ENCODE measurements at places on chromosomes 7 and 10. TPM values are rescaled to one million over a fixed set of nuclear protein-coding genes. Genes with fewer than 3 reads are reported as not detected.

- DNase-seq: no peak
Measured at GRCh38 chr7:27651702-27652101, 11.0 kb downstream of the HIBADH start.

The SEMA3A gene
- 0.47 TPM for polyA plus RNA-seq

- no peak for DNase-seq
Measured at GRCh38 chr10:54525816-54526215, 275.2 kb downstream of the PCDH15 start.

DNA sequence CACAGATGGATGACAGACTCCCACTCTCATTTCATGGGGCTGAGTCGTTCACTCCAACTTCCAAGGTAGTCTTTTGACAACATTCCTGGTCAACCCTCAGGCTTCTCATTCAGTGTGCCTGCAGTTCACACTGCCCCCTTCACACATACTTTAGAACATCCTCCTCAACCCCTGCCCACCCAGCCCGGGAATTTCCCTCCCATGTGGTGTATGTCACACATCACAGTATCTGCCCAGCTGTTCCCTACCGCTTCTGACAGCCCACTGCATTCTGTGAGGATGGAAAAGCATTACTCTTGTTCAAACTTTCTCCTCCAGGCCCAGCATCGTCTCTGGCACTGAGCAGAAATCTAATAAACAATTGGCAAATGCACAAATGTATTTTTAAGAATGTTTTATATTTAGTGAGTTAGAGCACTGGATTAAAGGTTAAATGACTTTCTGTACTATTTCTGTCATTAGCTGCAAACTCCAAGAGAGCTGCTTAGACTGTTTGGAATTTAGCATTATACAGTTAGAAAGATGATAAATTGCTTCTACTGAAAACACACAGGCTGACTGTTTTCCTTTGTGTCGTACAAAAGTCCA is 110.4 kb downstream of the SFMBT2 start:
- DNase-seq: no peak

GRCh38 chr10:130805635-130806030 is 505.9 kb downstream of the TCERG1L start:
- no peak for DNase-seq

DNA sequence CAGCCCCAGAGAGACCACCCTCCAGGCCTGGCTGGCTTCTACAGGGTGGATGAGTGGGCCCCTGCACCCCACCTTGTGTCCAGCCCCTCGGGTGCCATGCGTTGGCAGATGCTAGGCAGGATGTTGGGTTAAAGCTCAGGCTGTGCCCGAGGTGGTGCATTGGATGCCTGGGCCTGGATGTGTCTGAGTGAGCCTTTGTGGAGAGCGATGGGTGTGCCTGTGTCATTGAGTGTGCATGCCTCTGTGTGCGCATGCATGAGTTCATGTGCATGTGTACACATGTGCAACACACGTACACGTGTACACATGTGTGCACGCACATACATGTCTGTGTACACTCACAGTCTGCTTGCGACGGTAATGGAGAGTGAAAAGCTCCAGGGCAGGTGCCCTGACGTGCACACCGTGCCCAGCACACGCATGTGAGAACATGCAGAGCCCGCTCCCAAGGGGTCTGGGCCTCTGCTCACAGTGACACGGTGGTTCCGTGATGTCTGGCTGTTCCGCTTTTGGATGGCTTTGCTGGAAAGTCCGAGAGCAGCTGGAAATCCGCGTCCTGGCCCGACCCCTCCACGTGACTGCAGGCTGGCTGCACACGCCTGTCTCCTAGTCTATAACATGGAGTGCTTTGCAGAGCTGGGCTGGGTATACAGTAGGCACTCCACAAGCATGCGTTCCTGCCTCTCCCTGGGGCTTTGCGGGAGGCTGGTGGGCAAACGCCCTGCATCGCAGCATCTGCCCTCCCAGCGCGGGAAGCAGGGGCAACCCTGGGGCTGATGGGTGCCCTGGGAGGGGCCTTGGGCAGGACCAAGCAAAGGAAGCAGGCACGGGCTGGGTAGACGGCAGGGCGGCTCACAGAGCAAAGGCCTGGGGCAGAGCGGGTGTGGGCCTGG is 36.9 kb downstream of the ELFN1 start:
- no peak for DNase-seq

GRCh38 chr10:29882766-29883165 is 176.6 kb downstream of the JCAD start:
- no peak for DNase-seq

GRCh38 chr10:78433076-78433595 is 399.5 kb downstream of the RPS24 start:
- no peak for DNase-seq

DNA sequence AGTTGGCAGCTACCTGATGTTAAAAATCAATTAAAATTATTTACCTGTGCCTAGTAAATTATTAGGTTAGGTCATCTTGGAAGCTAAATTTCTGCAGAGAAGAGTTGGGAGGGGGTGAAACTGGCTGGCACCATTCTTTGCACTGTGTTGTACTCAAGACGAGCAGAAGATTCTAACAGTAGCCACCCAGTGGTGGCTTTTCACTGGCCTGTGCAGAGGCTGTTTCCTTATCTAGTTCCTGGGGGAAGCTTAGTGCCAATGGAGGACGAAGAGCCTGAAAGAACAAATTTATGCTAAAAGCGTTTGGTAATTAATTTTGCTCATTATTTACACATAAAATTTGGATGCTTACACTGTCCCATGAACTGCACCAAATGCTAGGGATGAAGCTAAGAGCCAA is 595.3 kb downstream of the XPNPEP1 start:
- DNase-seq: no peak

Measured in immature natural killer cell (primary cell).